Psoas muscle (tissue), 8 donors: ENCODE measurements at places on chromosomes 1 and 21. TPM values are rescaled to one million over a fixed set of nuclear protein-coding genes. Genes with fewer than 3 reads are reported as not detected.

The RHBG gene
- not detected for total RNA-seq

The ADAM30 gene
- not detected for total RNA-seq

The LCE2C gene
- total RNA-seq, result not detected

DNA sequence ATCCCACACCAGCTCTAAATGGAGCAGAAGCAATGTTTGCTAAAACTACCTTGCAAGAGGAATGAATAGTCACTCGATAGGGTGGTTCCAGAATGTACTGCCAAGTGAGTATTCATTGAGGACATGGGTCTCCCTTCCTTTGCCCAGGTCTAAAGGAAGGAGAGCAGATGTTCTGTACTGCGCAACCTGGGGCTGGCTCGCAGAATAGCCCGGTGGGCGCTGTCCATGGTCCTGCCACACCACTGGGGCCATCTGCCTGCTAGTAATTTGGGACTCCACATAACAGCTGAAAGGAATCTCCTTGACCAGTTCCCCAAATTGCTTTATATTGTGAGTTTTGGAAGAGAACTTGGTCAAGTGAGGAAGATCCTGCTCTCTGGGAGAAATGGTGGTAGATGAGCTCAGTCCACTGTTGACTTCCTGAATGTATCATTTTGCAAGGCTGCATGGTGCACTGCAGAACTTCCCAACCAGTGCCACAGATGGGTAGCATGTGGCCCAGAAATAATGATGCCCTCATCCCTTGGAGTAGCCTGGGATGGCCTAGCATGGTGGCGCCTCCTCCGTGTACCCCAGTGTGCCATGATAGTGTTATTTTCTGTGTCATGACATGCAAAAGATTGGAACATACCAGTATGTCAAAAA lies 5.7 kb downstream of the SLC6A17 start:
- peak; percentile 65 for DNase-seq

DNA sequence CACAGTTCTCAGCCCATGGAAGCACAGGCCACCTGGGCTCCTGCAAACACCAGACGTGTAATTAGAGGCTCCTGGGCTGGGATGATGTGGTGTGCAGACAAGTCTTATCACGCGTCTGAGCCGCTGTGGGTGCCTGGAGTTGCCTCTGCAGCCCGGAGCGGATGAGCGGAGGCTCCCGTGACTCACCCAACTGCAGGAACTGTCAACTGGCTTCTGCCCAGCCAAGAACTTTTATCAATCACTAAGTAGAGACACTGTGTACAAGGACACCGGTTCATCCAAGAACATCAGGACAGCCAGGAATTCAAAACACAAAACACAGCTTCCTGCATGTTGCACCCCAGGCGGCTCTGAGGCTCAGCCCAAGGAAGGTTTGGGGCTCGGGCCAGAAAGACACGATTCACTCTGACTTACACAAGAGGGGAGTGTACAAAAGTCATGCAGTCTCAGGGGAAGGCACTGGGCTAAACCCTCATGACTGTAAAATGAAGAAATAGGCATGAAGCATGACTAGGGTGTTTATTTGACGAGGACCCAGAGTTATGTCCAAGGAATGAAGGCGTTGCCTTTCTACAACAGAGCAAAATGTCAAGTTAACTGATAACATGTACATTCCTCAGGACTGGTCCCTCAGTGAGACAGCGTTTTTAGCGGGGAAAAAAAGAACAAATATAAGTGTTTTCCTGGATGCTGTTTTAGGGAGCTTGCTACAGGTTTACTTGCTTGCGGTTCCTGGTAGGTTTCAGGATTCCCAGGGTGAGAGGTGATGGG lies 21.1 kb downstream of the ERRFI1 start:
- DNase-seq, result peak; percentile 97

DNA sequence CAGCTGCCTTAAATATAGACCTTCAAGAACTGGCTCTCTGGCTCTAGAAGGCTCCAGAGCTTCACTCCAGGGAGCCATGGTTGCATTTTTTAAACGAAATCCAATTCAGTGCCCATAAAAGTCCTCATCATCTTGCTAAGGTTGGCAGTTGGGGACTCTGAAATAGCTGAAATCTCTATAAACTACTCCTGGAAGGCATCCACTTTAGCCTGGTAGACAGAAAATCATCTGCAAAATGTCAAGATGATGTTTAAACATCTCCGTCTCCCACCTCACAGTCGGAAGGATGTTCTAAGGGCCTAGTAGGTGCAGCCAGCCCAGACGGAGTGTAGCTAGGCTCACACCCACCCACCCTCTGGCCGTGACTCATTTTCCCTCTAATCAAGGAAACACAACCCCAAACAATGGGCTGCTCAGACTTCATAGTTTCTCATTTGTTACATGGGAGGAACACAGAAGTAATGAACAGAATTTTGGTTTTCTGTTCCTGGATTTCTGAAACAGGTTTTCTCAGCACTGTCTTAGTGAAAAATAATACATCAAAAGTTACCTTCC lies 235.4 kb upstream of the KAZN start:
- DNase-seq, result no peak

- no peak for DNase-seq
Measured at GRCh38 chr1:4214826-4215225, 314.8 kb upstream of the C1orf174 start.
